ENCODE measurements at places on chromosomes 11 and 22.

DNA sequence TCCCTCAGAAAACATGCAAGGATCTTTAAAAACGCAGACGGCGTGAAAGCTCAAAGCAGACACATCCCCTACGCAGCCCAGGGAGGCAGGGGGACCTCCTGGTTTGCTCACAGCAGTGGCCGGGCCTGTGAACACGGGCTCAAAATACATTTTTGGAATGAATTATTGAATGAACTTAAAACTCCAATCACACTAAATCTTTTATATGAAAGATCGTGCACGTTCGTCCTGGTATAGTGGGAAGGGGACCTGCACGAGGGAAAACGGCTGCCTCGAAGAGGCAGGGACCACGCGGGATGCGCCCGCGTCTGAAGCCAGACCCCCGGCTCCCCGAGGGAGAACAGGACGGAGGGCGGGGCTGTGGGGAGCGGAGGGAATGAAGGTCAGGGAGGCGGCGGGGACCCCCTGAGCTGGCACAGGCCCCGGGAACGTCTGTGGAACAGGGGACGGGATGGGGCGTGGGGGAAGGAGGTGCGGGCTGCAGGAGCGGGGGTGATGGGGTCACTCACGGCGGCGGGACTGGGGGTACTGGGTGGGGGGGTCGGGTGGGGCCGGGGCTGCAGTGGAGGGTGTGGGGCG, 1.3 kb upstream of the PANX2 start:
- DNase-seq, result no peak

DNA sequence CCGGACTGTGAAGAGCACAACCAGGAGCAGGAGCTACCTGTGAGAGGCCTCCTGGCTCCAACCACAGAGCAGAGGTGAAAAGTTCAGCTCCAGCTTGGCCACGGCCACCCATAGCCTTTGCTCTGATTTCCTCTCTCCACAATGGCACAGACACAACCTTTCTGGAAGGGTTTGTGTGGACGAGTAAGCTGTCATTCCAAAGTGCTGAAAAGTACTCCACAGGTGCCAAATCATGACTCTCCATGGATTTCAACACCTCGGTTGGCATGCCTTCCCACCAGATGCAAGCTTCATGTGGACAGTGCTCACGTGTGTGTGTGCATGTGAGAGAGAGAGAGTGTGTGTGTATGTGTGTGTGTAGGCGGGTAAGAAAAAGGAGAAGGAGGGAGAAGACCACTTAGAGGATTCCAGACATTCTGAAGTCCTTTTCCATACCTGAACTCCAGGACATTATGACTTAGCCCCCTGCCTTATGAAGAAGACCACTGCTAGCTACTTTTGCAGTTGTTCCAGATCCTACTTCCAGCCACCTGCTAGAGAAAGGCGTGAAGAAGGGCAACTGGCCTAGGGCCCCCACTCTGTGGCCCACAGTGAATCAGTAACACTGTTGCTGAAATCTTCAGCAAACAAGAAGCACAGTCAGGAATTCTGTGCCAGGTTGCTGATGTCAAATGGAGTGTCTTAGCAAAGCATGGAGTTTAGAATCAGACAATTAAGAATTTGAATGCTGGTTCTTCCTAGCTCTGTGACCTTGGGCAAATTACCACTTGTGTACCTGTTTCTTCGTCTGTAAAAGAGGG, 13.9 kb upstream of the NAV2 start:
- no peak for DNase-seq

GRCh38 chr22:29756341-29756740, 10.5 kb downstream of the ZMAT5 start:
- no peak for DNase-seq

GRCh38 chr11:46564459-46564858, 29.4 kb downstream of the AMBRA1 start:
- no peak for DNase-seq

GRCh38 chr22:37552524-37553163, 7.6 kb upstream of the CDC42EP1 start:
- DNase-seq, result no peak

DNA sequence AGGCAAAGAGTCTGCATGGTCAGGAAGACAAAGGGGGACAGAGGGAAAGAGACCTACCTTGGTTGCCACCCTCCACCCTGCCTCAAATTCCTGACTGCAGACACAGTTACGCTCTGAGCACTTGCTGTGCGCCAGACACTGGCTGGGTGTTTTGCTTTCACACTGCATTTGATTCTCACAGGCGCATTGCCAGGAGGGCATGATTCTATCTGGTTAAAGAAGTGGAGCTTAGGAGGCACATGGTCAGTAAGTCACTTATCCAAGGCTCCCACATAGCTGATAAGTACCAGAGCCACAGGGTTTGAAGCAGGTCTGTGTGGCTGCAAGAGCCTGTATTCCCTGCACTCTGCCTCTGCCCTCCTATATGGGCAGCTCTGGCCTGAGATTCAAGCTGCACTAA, 103.9 kb downstream of the TIMP3 start:
- no peak for DNase-seq

GRCh38 chr22:32123657-32124056, 35.4 kb downstream of the C22orf42 start:
- no peak for DNase-seq

DNA sequence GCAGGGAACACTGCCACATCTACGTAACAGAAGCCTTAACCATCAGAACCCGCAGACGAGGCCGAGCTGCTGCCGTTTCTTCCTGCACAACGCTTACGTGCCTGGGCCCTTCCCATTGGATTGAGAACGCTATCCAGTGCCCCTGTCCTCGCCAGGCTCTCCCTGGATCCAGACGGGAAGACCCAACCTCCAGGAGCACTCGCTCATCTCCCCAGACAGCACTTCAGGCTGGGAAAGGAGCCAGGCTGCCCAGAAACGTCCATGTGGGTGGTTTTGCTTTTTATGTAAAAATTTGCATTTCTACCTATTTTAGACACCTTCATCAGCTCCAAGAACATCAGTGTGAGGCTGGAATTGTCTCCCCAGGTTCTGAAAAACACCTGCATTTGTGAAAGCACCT, 7.3 kb upstream of the CRYBB3 start:
- no peak for DNase-seq

GRCh38 chr11:131833366-131833765, 463.0 kb downstream of the NTM start:
- DNase-seq, result no peak

- DNase-seq, result no peak
Measured at GRCh38 chr11:1168256-1168655, 10.5 kb downstream of the MUC5AC start.

DNA sequence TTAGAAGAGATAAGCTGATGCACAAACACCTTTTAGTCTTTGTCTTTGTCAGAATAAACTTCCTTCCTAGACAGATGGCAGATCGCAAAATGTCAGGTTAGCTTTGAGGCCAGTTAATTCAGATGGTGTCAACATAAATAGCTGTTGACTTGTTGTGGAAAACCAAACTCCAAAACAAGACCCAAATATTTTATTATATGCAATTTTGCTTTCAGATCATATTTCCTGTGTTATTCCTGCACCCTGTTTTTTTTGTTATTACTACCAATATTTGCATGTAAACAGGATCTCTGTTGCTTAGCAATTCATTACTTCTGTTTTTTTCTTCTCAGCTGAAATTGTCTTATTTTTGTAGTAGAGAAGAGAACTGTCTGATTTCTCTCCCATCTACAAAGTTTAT, 316.0 kb downstream of the ETS1 start:
- no peak for DNase-seq

- DNase-seq, result no peak
Measured at GRCh38 chr11:20310137-20310536, 53.4 kb upstream of the HTATIP2 start.

DNA sequence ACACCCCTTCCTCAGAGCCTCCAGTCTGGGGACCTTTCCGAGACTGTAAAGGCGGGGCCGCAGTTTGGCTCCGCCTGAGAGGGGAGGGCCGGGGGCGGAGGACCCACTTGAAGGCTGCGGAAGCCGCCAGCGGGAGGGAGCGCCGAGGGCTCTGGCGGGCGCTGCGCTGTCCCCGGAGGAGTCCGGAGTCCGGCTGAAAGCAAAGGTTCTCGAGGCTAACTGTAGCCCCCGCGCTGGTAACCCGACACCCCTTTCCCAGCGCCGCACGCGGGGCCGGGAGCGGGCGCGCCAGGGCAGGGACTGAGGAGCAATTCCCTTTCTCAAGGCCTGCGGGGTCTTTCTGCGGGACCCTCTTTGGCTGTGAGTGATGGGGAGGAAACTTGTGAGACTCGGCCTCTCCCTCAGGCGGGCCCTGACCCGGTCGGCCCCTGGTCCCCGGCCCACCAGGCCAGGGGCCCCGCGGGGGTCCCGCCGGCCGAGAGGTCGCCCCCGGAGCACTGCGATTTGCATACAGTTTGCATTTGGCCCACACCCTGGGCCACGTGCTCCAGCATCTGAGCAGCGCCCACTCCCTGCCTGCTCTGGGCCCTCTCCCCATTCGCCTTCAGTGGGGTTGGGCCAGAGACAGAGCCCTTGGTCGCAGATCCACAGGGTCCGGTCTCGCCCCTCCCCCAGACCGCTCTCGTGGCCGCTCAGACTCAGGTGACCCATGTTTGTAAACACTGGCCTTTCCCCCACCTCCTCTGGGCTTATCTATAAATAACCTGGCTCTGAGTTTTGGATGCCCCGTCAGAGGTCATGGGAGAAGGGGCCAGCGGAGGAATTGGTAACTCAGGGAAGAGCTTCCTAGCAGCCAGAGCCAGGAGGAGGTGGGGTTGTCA, 519 bp upstream of the ART5 start:
- DNase-seq, result peak; percentile 64
